ENCODE measurements at places on chromosomes 2 and 18.

DNA sequence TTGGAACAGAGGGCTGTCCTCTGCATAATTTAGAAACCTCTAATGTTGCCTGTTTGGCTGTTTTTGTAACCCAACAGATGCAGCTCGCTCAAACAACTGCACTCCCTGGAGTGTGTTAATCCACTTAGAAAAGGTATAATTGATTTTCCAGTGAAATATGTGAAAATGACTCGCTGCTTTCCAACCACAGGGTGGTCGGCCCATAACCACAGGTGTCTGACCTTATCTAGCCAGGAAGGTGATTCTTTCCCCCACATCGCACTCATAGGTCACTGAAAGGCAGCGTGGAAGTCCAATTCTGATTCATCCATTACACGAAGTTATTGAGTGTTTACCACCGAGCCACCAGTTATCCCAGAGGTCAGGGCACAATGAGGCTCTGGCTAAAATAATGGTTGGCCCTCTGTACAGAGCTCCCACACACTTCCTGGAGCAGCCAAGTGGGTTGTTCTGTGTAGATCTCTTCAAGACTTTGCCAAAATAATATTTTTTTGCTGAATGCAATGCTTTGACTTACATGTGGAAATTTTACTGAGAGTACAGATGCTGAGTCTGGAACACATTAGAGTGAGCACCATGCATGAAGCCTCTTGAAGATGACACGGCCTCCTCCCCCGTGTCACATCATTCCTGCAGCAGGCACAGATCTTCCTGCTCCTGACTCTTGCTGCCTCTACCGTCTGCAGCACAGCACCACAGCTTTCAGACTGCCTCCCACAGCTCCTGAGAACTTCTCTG lies 396.2 kb downstream of the ZNF516 start:
- no peak for DNase-seq

GRCh38 chr2:85194780-85195480 lies 61.7 kb downstream of the TCF7L1 start:
- no peak for DNase-seq

DNA sequence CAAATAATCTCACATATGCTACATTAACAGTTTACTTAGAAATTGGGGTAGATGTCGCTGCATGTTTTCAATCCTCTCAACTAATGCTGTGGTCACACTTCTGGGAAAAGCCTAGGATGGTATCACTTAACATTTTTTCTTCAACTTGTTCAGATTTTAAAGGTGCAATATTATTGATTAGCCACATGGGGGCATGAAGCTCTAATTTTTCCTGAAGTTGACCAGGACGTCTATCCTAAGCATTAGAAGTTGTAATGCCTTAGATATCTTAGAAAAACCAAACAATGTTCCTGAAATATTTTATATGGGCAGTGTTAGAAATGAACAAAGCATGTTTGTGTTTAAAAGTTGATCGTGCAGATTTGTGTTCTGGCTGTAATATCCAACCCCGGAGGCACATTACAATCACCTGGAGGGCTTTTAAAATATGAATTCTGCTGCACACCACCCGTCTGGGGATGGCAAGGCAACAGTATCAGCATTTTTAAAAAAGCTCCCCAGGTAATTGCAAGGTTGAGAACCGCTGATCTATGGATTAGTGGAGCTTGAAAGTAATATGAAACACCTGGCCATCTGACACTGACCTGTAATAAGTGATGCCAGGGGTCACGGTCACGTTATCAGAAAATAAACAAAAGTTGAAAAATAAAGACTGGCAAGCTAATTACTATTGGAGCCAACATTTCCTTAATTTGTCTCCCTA lies 100.5 kb upstream of the LMAN1 start:
- DNase-seq, result no peak

DNA sequence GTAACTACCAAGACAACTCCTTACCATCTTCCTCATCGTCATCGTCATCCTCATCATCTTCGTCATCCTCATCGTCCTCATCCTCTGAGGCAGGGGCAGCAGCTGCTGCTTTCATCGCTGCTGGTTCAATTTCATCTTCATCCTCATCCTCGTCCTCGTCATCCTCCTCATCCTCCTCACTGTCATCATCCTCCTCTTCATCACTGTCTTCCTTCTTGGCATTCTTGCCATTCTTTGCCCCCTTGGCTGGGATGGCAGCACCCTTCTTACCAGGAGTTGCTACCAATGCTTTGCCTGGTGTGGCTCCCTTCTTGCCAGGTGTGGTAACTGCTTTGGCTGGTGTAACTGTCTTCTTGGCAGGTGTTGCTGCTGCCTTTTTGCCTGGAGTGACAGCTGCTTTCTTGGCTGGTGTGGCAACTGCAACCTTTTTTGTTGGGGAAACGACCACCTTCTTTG lies 2.7 kb downstream of the NCL start:
- no peak for DNase-seq

DNA sequence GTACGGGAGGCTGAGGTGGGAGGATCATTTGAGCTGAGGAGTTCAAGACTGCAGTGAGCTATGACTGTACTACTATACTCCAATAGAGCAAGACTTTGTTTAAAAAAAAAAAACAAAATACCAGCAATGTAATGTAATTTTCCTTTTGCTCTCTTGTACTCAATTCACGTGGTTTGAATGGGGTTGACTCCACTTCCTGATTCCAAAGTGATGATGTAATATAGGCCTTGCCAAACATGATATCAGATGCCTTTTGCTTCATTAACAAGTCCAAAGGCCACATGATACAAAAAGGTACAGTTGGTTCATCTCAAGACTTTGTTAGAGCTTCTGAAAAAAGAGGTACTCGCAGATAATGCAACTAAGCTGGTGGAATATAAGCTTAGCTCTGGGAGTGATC lies 321.8 kb downstream of the ZEB2 start:
- DNase-seq, result no peak

DNA sequence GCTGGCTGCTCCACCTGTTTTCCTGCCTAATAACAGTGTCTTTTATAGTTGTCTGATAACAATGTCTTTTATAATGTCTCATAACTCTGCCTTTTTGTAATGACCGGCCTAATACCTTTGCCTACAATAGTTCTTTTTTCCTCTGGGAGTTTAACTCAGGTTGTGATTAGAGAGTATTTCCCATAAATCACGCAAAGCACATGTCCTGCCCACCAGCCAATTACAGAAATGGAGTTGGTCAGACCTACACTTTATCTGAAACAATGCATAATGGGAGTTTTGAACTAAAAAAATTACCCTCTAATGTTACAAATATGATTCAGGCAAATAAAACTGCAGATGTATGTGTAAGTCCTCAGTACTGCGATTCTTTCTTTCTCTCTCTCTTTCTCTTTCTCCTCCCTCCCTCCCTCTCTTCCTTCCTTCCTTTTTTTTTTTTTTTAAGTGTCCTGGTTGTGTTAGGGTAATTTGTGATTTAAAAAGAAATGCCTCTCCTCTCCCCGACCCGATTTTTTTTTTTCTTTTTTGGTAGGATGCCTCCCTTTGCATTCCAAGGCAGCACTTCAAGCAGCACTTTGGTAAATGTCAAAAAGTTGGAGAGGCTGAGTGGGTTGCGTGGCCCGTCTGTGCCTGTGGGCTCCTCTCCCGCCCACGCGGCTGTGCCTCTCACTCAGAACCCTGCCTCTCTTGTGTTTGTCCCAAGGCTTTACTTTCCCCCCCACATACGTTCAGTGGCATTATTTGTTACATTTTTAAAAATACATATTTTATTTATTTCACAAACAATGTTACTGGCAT lies 147.3 kb downstream of the AGAP1 start:
- no peak for DNase-seq

- no peak for DNase-seq
These were observed 8.0 kb downstream of the NTSR2 start for GRCh38 chr2:11661891-11662435.

- DNase-seq, result no peak
These were observed 3.4 kb downstream of the CYRIA start for GRCh38 chr2:16661936-16662839.

DNA sequence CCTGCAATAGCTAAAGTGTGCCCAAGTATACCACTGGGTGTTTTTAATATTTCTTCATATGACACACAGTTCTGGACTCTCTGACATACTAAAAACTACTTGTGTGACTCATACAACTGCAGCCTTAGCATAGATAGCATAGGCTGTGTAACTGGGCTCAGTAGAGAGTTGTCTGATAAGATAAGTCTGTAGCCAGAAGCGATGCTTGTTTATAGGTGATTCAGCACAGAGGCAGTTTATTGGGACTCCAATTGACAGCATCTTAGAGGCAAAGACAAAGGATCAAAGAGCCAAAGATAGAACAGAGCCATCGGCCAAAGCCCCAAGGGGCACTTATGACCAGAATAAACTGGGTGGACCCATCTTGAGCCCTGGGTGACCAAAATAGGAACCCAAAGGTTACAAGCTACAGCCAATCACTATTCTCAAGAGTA lies 42.3 kb downstream of the AAK1 start:
- no peak for DNase-seq

- no peak for DNase-seq
These were observed 18.2 kb upstream of the C2orf66 start for GRCh38 chr2:196827356-196827755.

- no peak for DNase-seq
These were observed 50.9 kb upstream of the SPATS2L start for GRCh38 chr2:200255549-200255948.
